ENCODE measurements at places on chromosomes 5 and 9. TPM values are rescaled to one million over a fixed set of nuclear protein-coding genes. Genes with fewer than 3 reads are reported as not detected.

The PCDHA1 gene
- polyA plus RNA-seq: 0.06 TPM

- no peak for DNase-seq
Observed at GRCh38 chr5:18159331-18159730, 525.1 kb downstream of the TAF11L14 start.

DNA sequence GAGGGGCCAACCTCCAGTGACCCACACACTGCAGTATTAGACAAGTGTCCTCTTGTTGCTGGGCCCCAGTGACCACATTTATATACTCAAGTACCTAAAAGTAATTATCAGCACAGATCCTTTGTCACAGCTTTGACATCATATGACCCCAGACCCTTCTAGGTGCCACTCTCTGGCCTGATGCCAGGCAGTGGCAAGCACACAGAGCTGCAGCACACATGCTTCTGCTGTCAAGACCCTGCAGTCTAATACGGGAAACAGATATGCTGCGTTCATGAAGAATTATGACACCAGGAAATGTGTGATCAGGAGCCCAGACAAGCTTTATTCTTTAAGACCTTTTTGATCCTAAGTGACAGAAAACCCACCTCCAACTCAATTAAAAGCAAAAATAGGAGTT lies 63.8 kb upstream of the AFAP1L1 start:
- no peak for DNase-seq

The TMEM252 gene
- polyA plus RNA-seq: 6.4 TPM

The IL3 gene
- polyA plus RNA-seq: not detected

- no peak for DNase-seq
Observed at GRCh38 chr5:38673671-38674071, 117.2 kb upstream of the LIFR start.

The PFN3 gene
- 0.67 TPM for polyA plus RNA-seq

The SPEF2 gene
- 41.4 TPM for polyA plus RNA-seq

The C6 gene
- polyA plus RNA-seq: 3.8 TPM

Data from right renal cortex interstitium (tissue), 3 donors.